Eye (tissue), 1 donor: ENCODE measurements at places on chromosomes 1 and 21.

- DNase-seq: no peak
Observed at GRCh38 chr1:218613105-218613504, 268.0 kb downstream of the TGFB2 start.

DNA sequence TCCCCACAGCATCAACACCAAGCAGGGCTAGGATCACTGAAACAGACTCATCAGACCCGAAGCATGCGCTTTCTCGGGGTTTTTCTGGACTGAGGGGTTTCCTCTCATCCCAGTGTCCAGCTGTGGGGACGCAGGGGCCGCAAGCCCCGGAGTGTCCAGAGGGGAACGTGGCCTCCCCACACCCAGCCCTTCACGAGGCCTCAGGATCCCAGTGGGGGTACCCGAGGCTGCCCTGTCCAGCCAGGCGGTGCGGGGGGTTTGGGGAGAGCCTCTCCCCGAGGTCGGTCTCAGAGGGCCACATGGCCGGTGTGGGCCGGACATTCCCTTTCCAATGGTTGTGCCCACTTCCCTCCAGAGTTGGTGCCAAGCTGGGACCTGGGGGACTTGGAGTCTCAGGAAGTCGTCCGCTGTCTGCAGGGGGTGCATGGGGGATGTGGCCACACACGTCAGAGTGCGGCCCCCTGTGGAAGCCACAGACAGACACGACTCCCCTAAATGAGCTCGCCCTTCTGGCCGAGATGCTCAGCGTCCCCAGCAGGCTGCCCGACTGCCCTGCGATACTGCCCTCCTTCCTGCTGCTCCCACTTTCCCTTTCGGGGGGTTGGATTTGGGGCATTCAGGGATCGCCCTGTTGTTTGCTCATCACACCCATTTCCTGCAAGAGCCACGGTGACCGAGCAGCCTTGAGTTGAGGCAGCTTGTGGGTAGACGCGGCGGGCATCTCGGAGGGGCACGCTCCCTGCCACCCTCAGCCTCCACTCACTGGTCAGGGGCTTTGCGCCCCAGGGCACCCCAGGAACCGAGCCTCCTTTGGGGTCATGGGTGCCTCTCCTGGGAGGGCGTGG, 4.1 kb downstream of the COL6A1 start:
- DNase-seq: no peak

GRCh38 chr1:205379056-205379455, 22.3 kb upstream of the KLHDC8A start:
- no peak for DNase-seq

DNA sequence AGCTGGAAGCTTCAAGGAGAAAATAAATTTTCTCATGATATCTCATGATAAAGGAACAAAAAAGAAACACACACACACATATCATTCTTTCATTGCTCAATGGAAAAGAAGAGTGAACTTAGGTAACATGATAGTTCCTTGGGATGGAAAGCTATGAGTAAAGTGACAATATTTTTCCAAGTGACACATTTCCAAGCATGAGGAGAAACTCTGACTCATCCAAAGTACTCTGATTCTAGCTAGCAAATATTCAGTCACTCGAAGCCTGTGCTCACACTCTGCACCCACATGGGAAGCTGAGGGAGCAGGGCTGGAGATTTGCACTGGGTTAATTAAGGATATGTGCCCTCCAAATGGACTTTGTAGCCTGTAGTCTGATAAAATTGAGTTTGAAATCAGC, 222.4 kb downstream of the LRRC40 start:
- DNase-seq: no peak

DNA sequence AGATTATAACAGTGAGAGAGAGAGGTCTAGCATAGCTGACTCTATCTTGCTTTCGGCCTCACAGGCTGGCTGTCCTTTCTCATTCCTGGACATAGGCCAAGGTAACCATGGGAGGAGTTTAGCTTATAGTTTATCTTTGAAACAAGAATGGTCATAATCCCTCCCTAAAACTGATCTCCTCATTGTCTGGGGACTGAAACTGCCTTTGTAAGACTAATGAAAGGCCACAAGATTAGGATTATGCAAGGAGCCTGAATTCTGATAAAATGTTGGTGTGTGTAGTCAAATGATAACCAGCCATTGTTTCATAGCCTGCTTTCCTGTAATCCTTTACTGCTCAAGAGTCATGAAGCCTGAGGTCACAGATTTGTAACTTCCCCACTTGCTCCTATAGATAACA, 131.9 kb upstream of the LYPLAL1 start:
- DNase-seq: peak; percentile 6

- DNase-seq: no peak
Observed at GRCh38 chr1:58749646-58750045, 34.2 kb downstream of the JUN start.

- peak; percentile 68 for DNase-seq
Observed at GRCh38 chr1:50976890-50977574, 7.0 kb downstream of the CDKN2C start.

DNA sequence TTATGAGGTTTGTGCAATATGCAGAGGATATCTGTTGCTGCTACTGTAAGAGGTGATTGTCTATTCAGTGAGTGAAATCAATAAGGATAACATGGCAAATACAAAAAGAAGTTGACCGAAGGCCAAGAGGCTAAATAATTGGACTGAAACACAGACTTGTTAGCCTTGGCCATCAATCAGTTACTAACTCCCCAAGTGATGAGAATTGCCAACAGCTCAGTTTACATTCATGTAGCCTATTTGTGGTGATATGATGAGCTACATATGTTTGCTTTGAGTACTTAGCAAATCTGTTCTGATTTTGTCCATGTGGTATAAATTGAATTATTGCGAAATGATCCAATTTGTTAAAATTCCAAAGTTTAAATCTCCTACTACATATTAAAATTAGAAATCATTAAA, 68.6 kb upstream of the VAV3 start:
- DNase-seq: no peak

- no peak for DNase-seq
Observed at GRCh38 chr1:54340434-54340833, 65.8 kb downstream of the SSBP3 start.

- DNase-seq: no peak
Observed at GRCh38 chr1:198340139-198340538, 183.3 kb downstream of the NEK7 start.

DNA sequence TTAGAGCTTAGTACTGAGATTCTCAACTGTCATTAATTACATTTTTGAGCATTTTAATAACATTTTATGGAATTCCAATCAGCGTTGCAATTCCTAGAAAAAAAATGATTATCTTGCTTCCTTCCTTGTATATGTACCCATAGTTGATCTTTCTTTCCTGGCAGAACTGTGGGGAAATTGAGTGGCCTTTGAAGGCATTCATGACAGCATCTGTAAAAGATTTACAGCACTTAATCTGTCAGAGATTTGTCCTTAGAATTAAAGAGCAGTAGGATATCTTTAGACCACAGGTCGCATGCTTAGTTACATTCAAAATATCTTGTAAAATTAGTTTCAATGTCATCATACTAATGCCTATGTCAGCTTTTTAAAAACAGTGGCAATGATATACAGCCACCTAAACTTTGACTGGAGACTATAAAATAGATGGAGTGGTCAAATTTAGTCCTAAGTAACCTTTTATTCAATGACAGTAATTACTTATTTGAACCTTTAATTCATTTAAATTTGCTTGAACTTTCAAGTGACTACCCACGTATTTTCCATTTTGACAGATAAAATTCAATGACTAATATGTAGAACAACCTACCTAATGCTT, 692.0 kb downstream of the NCAM2 start:
- DNase-seq: no peak

DNA sequence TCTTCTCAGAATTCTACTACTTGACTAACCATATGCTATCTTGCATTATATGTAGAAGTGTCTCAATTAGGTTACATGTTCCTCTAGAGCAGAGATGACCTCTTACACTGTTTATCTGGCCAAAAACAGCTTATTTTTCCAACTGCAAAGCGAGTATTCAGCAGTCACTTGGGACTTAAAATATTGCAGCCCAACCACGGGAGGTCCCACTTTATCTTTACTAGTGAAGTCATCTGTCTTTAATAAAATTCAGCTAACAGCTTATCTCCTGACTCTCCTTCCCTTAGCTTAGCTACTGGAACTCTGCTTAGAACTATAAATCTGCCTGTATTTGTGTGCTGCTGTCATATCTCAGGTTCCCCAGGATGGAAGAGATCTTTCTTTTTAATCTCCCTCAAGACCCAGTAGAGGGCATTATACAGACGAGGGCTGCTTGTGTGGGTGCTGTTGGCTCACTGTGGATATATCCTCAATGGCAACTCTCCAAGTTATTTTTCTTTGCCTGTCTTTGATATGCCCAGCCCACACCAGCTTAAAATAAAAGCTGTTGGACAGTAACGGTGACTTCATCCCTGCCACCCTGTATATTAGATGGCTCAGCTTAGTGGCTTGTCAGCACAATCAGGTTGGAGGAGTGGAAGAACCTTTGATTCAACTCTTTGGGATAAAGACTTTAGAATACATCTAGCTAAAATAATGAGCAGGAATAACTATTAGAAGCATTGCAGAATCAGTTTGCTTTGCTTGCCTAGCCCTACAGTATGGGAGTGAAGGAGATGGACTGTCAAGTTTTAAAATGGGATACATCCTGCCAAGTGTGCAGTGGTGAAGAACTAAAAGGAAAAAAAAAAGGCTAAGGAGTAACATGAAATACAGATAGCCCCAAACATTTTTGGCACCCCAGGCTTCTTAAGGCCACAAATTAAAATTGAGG, 9.6 kb downstream of the ENSA start:
- DNase-seq: no peak

DNA sequence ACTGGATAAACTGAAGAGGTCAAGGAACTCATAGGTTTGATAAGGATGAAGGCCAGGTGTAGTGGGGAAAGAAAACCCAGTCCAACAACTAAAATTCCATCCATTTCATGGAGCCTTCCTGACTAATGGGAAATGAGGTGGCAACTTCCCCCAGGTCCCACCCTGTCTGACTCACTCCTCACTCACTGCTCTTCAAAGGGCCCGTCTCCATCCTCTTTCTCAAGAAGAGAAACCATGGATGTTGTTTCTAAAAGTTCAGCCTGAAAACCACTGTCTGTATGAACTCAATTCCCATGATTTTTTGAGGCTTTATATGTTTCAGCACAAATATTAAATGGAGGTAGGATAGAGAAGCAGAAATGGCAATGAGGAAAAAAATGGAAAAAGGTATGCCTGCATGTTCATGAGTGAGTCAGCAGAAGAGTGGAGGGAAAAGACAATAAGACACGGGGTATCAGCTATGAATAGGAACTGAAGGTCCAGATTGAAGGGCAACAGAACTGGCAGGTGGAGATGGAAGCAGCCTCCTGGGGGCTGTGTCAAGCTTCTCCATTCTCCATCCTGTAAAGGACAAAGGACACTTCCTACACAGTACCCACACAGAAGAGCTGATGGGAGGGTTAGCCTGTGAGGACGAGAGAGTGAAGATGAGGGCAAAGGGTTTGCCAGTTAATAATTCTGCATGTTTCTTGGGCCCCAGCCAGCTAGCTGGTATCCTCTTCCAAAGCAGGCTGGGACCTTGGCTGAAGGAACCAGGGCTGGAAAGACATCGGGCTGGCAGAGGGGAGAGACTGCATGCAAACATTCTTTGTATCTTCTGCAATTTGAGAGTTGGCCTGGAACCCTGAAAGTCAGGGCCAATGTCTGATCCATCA, 5.5 kb upstream of the ELOVL1 start:
- DNase-seq: no peak

DNA sequence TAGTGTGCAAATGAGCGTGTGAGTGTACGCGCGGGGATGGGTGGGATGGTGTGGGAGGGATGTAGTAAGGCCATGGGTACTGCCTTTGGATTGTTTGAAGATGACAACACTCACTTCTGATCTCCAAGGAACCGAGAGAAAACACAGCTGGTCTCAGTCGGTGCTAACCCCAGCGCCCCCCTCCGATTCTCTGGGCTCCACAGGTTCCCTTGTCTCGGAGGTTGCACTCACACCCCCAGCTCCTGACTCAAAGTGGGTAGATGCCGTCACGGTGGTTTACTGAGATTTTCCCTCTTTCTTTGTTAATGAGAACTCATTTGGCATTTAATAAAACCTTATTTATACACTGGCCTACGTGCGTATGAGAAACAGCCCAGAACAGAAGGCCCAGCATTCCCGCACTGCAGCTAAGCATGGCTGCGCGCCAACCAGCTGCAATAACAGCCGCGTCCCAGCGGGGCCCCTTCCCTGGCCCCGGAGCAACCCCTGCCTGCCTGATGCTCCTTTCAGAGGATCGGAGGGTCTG, 25.8 kb downstream of the ABCA4 start:
- DNase-seq: peak; percentile 85

DNA sequence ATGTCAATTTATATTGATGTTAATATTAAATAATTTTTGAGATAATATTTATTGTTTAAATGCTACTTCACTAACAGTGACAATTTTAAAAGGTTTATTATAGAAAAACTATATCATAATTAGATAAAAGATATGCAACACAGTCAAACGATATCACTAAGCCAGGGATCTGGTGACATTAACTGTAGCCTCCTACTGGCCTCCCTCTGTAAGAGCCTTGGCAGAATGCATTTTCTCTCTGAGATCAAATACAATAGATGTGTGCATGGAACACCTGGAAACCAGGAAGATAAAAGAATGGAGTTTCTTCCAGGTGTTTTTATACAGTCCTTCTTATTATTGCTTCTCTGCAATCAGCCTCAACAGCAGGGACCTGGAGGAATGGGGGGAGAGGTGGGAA, 1762.1 kb downstream of the BRINP3 start:
- DNase-seq: no peak

GRCh38 chr1:68000191-68000590, 50.2 kb downstream of the DIRAS3 start:
- no peak for DNase-seq

GRCh38 chr1:70864302-70864701, 183.3 kb downstream of the PTGER3 start:
- DNase-seq: no peak

DNA sequence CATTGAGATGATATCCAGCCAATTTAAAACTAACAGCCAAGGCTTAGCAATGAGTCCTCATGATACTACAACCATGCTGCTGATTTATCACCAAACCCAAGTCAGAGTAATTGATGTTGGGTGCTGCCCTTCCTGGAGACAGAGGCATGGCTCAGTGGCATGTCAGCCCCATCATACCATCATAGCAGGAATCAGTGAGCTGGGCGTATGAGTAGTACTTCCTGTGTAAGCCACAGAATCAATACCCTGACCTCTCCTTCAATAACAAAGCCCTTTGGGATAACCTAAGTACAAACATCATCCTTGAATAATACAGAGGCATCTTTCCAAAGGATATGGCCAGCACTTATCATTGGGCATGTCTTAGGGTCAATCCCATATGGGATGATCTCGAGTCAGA, 3.0 kb upstream of the LCE1E start:
- DNase-seq: no peak
